Bone marrow (tissue), 2 donors: ENCODE measurements at places on chromosomes 1 and 21.

- DNase-seq, result no peak
These were observed 9.8 kb downstream of the NHLH1 start for GRCh38 chr1:160376525-160377131.

- no peak for DNase-seq
These were observed 59.1 kb downstream of the SPSB1 start for GRCh38 chr1:9351654-9352271.

GRCh38 chr1:200912737-200913407 is 18.2 kb downstream of the INAVA start:
- no peak for DNase-seq

DNA sequence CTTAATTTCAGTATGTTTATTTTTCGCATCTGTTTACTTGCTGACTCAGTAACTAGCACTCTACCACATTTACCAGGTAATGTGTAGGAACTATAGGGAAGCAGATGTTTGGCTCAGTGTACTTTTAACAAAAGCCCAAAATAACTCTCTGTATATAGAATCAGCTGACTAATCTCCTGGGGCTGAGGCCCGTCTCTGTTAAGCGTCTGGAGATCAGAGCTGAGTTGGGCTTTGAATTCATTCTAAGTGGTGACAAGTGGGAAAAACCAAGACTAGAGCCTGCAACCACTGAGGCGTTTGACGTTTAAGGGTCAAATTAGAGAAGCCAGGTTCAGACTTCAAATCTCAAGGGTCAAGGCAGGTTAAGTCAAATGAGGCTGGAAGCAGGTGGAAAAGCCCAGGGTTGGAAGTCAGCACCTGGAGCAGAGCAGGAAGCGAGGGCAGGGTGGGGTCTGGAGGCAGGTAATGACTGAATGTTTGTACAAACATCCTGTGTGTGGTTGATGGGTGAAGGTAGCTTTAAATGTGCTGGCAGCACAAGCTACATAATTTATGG is 56.8 kb upstream of the LYST start:
- no peak for DNase-seq

DNA sequence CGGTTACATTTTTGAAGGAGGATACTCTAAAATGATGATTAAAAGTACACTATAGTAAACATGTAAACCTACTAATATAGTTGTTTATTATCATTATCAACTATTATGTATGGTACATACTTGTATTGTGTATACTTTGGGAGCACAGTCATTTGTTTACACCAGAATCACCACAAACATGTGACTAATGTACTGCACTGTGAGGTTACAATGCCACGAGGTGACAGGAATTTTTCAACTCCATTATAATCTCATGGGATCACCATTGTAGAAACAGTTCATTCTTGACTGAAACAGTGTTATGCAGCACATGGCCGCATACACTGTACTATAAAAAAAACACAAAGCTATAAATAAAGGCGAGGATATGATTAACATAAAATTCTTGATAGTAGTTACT is 44.3 kb downstream of the GPATCH2 start:
- no peak for DNase-seq

DNA sequence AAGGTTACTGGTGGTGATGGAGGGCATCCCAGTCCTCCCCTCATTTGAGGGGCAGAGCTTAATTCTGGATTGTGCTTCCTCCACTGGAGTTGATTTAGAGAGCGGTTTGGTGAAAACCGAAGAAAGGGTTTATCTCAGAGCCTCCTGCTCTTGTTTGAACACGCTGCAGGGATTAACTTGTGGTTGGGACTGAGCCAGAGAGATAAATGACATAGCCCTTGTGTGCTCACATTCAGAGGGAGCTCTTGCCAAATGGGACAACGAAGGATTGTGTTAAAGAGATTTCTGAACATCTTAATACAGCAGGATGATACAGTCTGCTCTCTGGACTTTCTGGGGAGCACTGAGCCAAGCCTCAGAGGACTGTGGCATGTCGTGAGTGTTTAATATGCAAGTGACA is 308.2 kb downstream of the DISC1 start:
- DNase-seq, result no peak

DNA sequence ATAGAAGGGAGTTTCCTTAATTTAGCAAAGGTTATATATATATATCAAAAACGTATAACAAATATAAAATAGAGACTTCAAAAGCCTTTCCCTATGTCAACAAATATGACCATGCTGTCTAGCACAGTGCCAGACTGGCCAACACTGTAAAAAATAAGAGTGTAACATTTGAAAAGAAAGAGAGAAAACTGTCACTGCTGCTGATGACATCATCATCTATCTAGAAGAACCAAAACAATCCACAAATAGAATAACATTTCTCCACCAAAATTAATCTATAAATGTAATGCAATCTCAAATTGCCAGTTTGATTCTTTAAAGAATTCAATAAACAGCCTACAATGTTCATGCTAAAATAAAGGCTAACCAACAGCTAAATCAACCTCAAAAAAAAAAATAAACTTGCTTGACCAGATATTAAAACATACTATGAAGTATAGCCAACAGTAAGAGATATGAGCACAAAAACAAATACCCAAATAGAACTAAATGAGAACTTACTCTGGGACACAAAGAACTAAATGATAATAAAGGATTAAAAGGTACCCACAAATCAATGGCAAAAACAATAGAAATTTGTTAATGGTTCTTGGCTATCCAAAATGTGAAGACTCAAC is 50.2 kb downstream of the ENAH start:
- no peak for DNase-seq

- DNase-seq, result no peak
These were observed 148.5 kb downstream of the DHRS3 start for GRCh38 chr1:12469493-12469892.

GRCh38 chr1:241101622-241102021 is 255.4 kb downstream of the RGS7 start:
- DNase-seq, result no peak

DNA sequence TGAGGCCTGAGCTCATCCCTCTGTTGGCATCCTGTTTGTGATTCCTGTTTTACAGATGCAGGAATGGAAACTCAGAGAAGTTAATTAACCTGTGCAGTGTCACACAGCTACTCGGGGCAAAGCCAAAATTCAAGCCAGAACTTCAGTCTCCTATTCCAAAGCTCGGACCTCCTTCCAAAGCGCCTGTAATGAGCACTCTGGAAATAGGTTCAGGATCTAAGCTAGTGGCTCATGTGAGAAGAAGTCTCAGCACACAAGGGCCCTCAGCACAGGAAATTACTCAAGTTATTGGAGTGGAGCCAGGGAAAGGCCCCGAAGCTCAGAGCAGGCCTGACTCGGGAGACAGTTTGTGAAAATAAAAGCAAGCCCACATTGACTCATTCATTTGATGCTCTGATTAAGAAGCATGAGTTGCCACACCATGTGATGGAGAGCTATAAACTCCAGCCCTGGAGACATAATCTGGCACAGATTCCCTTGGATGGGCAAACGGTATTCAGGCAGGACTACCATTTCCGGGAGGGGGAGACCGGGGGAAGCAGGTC is 50.6 kb upstream of the LYST start:
- DNase-seq, result peak; percentile 93

DNA sequence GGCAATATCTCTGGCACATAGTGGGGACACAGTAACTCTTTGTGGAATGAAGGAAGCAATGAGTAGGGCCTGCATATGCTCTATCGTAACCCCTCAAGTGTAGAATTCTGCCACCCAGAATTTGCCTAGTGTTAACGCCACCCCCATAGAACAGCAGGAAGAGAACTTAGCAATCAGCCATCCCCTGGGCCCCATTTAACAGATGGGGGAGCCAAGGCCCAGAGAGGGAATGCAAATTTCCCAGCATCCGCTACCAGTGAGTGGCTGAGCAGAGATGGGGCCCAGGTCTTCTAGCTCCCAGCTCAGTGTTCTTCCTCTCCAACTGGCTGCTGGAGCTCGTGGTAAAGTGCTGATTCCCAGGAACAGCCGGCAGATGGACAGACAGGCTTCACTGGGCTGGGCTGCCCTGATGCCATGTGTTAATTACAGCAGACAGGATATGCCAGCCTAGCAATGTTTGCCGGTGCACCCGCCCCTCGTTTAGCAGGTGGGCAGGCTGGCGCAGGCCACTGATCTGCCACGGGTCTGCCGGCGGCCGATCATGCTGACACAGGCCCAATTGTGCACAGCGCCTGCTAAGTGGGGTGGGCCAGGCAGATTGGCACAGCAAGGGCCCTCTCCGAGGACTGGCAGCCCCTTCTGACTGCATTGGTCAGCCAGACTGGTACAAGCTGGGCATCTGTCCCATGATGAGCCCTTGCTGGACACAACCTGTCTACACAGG is 171.9 kb downstream of the IGSF21 start:
- no peak for DNase-seq

GRCh38 chr1:93014168-93014567 is 52.9 kb upstream of the DIPK1A start:
- DNase-seq, result no peak
